IPS DF 6.9 (cell line): ENCODE measurements at places on chromosomes 3 and 15.

GRCh38 chr3:34077417-34078195, 279.2 kb downstream of the PDCD6IP start:
- no peak for DNase-seq
- no peak overlapping the region for H3K4me3 ChIP-seq
- no peaks in the 10 kb centered on the region for H3K27me3 ChIP-seq
- H3K36me3 ChIP-seq, result no peaks in the 10 kb centered on the region
- H3K4me1 ChIP-seq, result peaks cover 2% of the 10 kb centered on the region; the same call in 1 of the 2 replicates

GRCh38 chr3:64983583-64984359, 296.0 kb upstream of the ADAMTS9 start:
- no peak for DNase-seq
- H3K4me3 ChIP-seq, result no peak overlapping the region
- no peaks in the 10 kb centered on the region for H3K36me3 ChIP-seq

DNA sequence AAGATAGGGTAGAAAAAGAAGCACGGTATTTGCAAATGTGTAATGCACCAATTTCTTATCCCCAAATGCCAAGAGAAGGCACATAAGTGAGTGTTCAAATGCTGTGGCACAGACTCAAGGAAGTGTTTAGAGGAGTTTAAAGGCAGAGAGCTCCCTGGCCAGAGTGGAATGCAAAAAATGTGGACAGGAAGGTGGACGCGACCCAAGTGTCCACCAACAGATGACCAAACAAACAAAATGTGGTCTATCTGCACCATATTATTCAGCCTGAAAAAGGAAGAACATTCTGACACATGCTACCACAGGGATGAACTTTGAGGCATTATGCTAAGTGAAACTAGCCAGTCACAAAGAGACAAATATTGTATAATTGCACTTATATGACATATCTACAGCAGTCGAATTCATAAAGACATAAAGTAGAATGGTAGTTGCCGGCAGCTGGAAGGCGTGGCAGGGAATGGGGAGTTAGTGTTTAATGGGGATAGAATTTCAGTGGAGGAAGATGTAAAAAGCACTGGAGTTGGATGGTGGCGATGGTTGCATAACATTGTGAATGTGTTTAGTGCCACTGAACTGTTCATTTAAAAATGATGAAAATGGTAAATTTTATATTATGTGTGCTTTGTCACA, 126.6 kb downstream of the SRGAP3 start:
- no peak for DNase-seq
- H3K27ac ChIP-seq, result no peak overlapping the region
- no peaks in the 10 kb centered on the region for H3K4me1 ChIP-seq

DNA sequence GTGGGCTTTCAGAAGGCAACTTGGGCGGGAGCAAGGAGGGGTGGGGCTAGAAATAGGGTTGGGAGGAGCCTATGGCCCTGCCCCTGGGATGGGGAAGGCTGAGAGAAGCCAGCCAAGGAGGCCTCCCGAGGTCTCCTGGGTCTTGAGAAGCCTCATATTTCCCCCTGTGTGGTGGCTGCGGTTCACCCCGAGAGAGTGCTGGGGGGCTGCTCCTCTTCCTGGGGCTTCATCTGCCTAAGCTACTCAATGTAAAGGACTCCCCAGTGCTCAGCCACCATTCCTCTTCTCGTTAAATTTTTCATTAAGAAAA, 174.3 kb downstream of the SMAD6 start:
- H3K27me3 ChIP-seq, result no peaks in the 10 kb centered on the region
- H3K4me1 ChIP-seq, result peaks cover 4% of the 10 kb centered on the region; the same call in 1 of the 2 replicates
- H3K27ac ChIP-seq, result no peak overlapping the region
- DNase-seq, result no peak
- H3K36me3 ChIP-seq, result no peaks in the 10 kb centered on the region
- H3K4me3 ChIP-seq, result no peak overlapping the region

DNA sequence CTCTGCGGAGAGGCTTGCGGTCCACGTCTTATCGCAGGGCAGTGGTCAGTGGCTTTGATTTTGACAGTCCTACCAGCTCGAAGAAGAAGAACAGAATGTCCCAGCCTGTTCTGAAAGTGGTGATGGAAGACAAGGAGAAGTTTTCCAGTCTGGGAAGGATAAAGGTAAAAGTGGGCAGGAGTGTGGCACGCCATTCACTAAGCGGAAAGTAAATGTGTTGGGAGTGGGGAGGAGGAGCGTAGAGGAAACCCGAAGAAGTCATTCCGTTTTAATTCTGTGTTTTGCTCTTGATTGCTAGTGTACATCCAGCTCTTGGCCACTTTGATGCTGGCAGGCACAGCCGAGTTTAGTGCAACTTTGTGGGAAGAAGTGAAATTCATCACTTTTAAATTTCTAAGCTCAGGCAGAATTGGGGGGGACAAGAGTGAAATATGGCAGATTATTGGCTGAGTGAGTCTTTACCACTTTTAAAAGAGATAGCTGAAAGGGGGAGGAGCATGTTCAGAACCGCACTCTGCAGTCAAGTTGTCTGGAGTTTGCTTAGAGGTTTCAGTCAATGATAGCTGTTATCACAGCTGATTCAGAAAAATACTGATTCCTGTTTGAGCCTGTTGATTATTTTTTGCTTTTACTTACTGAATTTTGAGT, 1.8 kb downstream of the ARHGEF26 start:
- DNase-seq, result no peak
- no peaks in the 10 kb centered on the region for H3K4me1 ChIP-seq
- no peak overlapping the region for H3K27ac ChIP-seq
- peak overlapping the region; percentile 49; the same call in 1 of the 2 replicates for H3K4me3 ChIP-seq
- H3K36me3 ChIP-seq, result no peaks in the 10 kb centered on the region
- peaks cover 5% of the 10 kb centered on the region; the same call in 1 of the 2 replicates for H3K27me3 ChIP-seq

DNA sequence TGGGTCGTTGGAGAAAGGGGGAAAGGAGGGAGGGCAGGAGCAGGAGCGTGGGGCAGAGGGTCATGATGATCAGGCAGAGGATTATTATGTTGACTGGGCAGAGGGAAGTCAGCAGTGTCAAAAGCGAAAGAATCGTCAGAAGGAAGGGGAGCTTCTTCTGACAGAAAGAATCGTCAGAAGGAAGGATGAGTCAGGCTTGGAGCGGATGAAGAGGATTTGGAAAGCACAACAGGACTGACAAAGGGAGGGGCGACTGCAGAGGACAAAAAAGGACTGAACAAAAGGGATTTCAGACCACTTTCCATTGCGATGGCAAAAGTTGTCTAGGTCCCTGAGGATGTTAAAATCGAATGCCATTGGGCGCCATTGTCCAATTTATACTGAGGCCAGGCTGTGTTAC, 1053.5 kb downstream of the SI start:
- H3K27ac ChIP-seq, result no peak overlapping the region
- no peak for DNase-seq
- no peak overlapping the region for H3K4me3 ChIP-seq
- H3K36me3 ChIP-seq, result no peaks in the 10 kb centered on the region
- no peaks in the 10 kb centered on the region for H3K27me3 ChIP-seq

DNA sequence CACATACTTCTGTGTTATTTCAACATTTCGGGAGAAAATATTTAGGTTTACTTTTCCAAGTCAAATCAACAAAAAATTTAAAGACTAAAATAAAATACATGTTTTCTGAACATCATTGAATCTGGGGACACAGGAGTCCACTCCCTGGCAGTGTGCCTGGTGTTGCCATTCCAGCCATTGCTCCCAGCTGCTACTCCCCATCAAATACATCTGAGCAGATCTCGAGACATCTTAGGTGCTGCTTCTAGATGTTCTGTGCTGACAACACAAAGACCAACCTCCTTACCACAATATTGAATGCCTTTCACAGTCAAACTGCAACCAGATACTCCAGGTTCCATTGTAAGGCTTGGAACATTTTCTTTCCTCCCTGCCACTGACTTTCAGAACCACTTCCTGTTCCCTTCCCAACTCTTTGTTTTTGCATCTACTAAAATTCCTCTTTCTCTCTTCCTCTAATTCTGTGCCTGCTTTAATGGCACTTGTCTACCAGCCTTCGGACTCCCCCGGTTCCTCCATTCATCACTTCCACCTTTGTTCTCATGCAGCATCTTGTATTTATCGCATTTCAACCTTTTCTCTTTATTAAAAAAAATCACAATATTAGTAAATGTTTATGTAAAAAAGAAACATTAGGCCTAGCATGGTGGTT, 81.1 kb upstream of the SLC4A7 start:
- H3K27ac ChIP-seq, result no peak overlapping the region
- DNase-seq, result no peak
- H3K36me3 ChIP-seq, result no peaks in the 10 kb centered on the region

DNA sequence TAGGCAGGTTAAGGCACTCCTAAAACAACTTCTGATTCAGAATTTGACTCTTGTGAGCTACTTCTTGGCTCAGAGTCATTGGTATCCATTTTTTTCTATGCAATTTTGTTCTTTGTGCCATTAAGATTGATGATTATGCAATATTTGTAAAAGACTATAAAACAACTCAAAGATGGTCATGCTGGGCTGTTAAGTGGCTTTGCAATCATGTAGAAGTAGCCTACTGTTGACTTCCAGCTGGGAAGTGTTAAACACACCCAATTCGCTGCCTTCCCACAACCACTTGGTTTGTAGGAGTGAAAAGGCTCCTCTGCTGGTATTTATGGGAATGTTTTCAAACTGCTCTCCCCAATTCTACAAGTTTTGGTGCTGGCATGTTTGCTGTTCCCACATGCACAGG, 74.7 kb upstream of the COL6A6 start:
- no peak overlapping the region for H3K4me3 ChIP-seq
- no peak overlapping the region for H3K27ac ChIP-seq
- H3K27me3 ChIP-seq, result no peaks in the 10 kb centered on the region
- no peaks in the 10 kb centered on the region for H3K36me3 ChIP-seq

GRCh38 chr3:100117093-100117492, 2.8 kb upstream of the FILIP1L start:
- H3K27me3 ChIP-seq, result no peaks in the 10 kb centered on the region
- no peak overlapping the region for H3K27ac ChIP-seq
- DNase-seq, result no peak

- no peak for DNase-seq
- H3K4me3 ChIP-seq, result no peak overlapping the region
- H3K36me3 ChIP-seq, result no peaks in the 10 kb centered on the region
- H3K4me1 ChIP-seq, result peaks cover 3% of the 10 kb centered on the region; the same call in 1 of the 2 replicates
- no peaks in the 10 kb centered on the region for H3K27me3 ChIP-seq
Observed at GRCh38 chr15:77831986-77832385, 199.3 kb upstream of the LINGO1 start.

DNA sequence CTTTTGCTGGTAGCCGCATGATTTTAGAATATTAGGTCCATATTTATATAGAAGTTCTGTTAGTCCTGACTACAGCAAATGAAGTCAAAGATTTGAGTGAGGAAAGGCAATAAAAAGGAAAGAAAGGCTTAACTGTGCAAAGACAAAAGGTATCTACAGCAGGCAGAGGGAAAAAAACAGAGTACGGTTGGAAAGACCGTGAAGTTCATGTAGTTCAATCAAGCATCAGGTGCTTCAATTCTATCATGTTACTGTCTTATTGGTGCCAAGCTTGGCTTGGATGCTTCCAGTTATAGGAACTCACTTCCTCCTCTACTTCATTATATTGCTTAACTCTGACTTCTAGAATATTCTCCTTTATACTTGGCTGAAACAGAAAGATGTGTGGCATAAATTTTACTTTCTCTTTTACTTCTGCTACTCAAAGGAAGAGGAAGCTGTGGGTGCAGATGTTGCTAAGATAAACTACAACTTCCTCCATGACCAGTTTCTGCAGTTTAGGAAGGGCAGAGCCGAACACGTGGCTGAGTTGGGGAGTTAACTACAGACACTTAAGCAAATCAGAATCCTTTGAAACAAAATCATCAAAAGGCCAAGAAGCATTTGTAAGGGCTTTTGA, 72.6 kb upstream of the ZBED2 start:
- DNase-seq, result no peak
- no peaks in the 10 kb centered on the region for H3K27me3 ChIP-seq
- no peaks in the 10 kb centered on the region for H3K36me3 ChIP-seq
- H3K4me1 ChIP-seq, result no peaks in the 10 kb centered on the region

- no peaks in the 10 kb centered on the region for H3K36me3 ChIP-seq
- DNase-seq, result no peak
- no peak overlapping the region for H3K4me3 ChIP-seq
- H3K27me3 ChIP-seq, result no peaks in the 10 kb centered on the region
- H3K4me1 ChIP-seq, result peaks cover 4% of the 10 kb centered on the region
Observed at GRCh38 chr3:43921056-43921648, 230.4 kb downstream of the ABHD5 start.

- no peak overlapping the region for H3K4me3 ChIP-seq
- DNase-seq, result no peak
- no peaks in the 10 kb centered on the region for H3K36me3 ChIP-seq
- H3K4me1 ChIP-seq, result peaks cover 4% of the 10 kb centered on the region
- no peaks in the 10 kb centered on the region for H3K27me3 ChIP-seq
Observed at GRCh38 chr15:89457086-89457485, 39.3 kb downstream of the RHCG start.

DNA sequence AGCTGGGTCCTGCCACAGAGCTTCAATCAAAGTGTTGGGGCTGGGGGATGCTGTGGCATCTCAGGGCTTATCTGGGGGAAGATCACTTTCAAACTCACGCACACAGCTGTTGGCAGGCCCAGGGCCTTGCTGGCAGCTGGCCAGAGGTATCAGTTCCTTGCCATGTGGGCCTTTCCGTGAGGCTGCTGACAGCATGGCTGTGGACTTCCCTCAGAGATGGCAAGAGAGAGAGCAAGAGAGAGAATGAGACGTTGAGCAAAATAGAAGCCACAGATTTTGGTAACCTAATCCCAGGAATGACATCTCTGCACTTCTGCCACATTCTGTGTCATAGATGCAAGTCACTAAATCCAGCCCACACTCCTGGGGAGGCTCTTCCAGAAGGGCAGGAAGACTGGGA, 91.0 kb downstream of the TPRG1 start:
- DNase-seq, result no peak
- no peaks in the 10 kb centered on the region for H3K27me3 ChIP-seq
- no peaks in the 10 kb centered on the region for H3K36me3 ChIP-seq
- no peak overlapping the region for H3K4me3 ChIP-seq
- H3K27ac ChIP-seq, result no peak overlapping the region
- no peaks in the 10 kb centered on the region; the same call in 1 of the 2 replicates for H3K4me1 ChIP-seq

- no peak overlapping the region for H3K27ac ChIP-seq
- no peak for DNase-seq
- H3K36me3 ChIP-seq, result no peaks in the 10 kb centered on the region
Observed at GRCh38 chr3:121223116-121223515, 315.1 kb downstream of the STXBP5L start.

DNA sequence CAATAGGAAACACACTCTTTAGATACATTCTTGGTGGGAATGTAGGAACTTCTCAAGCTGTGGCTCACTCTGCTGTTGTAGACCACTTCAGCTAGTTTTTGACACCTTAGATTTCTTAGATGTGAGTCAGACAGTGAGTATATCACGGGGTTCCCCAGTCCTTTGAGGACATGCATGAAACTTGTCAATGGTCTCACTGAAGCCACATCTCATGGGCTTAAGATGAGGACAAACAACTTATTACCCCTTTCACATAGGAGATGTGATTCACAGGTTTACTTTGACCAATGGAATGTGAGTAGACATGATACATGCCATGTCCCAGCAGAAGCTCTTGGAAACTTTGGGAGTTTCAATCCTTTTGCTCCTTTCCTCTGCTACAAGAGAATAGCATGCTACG, 325.5 kb downstream of the CHST2 start:
- H3K36me3 ChIP-seq, result no peaks in the 10 kb centered on the region
- H3K27ac ChIP-seq, result no peak overlapping the region
- no peak overlapping the region for H3K4me3 ChIP-seq
- H3K27me3 ChIP-seq, result no peaks in the 10 kb centered on the region
- DNase-seq, result no peak
